Urinary bladder (tissue), 4 donors: ENCODE measurements at places on chromosomes 12 and 14.

GRCh38 chr12:11780521-11781101 lies 131.1 kb downstream of the ETV6 start:
- DNase-seq, result no peak

- DNase-seq, result no peak
These were observed 10.2 kb downstream of the VCPKMT start for GRCh38 chr14:50106178-50106577.

DNA sequence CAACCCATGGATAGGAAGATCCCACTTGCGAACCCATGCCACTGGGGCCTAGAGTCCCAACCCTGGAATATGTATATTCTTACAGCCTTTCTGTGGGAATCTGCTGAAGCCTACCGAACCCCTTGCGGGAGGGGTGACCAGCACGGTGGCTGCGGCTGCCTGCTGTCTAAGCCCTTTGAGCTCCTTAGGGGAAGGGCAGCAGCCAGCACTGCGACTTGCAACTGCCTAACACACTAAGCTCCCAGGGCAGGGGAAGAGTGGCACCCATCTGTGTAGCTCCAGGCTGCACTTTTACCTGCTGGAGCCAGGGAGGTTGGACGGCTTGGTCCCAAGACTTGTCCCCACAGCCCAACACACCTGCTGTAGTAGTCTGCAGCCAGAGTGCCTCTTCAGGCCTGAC lies 1968.7 kb upstream of the FLRT2 start:
- no peak for DNase-seq

GRCh38 chr14:60221457-60221856 lies 27.6 kb upstream of the PPM1A start:
- no peak for DNase-seq

DNA sequence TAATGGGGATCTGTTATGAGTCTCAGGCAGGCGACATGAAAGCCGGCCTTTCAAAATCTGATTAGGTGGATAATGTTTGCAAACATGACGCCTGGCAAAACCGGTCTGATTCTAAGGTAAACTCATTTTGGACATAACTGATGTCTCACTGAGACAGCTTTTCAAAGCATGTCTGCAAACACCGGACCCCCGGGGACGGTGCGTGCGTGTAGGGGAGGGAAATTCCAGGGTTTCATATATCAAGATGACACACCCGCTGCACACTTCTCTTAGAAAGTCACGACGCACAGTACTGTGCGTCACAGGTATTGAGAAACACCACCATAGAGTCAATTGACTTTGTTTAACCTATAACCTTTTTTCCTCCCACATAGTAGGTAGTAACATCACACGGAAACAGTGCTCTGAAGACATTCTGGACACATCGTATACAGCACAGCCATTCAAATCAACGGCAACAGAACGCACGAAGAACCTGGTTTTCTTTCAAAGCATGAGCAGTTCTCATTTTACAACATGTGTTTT lies 43.9 kb upstream of the TESC start:
- DNase-seq, result peak; percentile 52

GRCh38 chr14:24277606-24278321 lies 6.4 kb upstream of the RABGGTA start:
- no peak for DNase-seq

DNA sequence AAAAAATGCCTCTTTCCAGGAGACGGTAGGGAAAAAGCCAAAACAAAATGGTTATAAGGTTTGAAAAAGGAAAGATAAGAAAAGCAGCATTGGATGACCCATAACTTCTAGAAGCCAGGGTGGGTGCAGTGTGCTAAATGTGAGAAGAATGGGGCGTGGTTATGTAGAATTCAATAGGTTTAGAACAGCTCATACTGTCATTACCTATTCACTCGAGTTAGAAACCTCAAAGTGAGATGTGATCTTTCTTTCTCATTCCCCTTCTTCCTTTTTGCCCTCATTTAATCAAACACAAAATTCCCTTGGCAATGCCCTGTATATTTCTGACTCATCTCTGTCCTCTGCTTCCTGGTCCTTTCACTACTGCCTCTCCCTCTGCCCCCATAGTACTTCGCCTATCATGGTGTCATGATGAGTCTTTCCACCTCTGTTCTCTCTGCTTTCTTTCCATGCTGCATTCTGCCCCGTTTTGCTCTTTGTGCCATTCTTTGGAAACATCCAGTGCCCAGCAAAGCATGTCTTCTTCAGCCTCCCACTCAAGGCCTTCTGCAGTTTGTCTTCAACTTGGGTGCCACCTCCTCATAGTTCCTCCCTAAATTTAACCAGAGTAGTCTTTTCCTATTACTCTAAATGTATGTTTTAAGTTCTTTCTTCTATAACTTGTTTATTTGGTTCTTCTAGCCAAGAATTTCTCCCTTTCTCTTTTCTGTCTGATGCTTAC lies 496.3 kb downstream of the NRXN3 start:
- no peak for DNase-seq

GRCh38 chr12:131856366-131857097 lies 28.3 kb downstream of the MMP17 start:
- no peak for DNase-seq

- DNase-seq, result no peak
These were observed 3.7 kb downstream of the REM2 start for GRCh38 chr14:22886500-22887259.

GRCh38 chr12:51626115-51626514 lies 35.1 kb downstream of the SCN8A start:
- no peak for DNase-seq

DNA sequence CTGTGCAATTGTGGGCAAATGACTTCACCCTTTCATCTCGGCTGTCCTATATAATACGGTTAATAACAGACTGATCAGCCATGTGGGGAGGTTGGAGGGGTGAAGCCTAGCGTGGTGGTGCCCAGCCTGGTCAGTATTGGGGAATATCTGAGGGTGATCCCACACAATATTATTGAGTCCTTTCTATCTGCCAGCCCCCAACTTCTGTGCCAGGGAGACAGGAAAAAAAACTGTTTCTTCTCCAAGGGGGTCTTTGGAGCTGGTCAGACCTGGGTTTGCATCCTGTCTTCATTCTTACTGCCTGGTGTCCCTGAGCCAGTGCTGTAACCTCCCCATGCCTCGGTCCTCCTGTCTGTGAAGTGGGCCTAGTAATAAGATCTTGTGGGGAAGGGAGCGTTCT lies 6.5 kb downstream of the CYP46A1 start:
- no peak for DNase-seq

DNA sequence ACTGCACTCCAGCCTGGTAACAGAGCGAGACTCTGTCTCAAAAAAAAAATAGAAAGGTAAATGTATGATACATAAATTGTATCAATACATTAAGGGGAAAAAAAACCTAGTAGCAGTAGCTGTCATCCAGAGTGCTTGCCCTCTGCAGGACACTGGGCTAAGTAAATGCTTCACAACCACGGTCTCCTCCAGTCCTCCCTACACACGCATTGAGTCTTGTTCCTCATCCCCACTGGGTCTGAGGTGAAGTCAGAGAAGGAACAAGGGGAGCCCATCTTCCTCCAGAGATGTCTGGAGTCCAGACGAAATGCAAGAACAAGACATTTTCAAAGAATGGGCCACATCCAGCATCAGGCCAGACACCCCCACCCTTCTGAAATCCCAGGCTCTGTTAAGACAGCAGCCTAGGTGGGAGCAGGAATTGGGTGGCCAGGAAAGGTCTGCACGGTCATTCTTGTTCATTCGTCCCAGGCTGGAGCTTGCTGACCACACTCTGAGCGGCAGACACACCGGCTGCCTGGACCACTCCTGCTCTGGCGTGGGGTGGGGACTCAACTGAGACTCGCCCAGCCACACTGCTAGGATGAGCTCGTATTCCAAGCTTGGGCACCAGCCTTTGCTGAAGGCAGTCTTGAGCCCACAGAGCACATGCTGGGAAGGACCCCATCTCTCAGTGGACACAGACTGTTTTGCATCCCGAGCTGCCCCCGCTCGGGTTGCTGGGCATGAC lies 45.5 kb downstream of the CHGA start:
- DNase-seq, result no peak

DNA sequence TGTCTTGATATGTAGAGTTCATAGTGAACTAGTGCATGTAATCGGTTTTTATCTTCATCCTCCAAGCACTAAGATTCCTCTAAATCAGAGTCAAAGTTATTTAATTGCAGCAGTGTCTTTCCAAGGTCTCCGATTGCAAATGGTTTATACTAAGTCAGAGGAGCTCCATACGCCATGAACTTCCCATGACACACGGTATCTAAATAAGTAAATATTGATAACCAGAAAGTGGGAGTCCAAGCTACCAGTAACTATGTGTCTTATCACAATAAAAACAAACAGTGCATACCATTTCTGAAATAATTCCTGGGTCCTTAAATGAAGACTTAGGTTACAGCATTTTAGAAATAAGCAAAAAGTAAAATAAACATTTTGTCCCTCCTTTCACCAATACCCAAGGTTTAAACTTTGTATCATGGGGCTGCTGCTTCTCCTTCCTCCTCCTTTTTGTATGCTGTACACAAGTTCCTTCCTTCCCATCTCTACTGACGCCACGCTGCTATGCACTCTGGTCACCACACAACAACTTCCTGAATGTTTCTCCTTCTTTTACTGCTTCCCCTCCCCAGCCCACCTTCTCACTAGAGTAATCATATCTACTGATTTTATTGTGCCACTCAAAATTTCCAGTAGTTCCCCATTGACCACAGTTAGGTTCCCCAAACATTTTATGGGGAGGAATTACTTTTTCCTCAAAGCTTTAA lies 10.7 kb downstream of the NR1H4 start:
- DNase-seq, result no peak

DNA sequence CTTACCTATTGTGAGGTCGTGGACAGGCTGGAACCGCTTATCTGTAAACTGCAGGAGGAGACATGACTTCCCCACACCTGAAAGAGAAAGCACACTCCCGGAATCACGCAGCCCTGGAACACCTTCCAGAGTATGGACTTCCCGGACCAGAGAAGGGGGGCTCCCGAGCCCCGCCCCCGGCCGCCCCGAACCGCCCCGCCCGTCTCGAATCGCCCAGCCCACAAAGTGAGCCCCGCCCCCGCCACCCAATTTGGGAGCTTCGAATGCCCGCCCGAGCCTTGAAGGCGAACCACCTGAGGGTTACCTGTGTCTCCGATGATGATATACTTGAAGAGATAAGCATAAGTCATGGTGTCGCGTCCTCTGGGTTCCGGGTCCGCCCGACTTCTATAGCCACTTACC lies 235 bp downstream of the RAB2B start:
- DNase-seq, result no peak

- DNase-seq, result no peak
These were observed 45.8 kb upstream of the MYL2 start for GRCh38 chr12:110966081-110966760.

DNA sequence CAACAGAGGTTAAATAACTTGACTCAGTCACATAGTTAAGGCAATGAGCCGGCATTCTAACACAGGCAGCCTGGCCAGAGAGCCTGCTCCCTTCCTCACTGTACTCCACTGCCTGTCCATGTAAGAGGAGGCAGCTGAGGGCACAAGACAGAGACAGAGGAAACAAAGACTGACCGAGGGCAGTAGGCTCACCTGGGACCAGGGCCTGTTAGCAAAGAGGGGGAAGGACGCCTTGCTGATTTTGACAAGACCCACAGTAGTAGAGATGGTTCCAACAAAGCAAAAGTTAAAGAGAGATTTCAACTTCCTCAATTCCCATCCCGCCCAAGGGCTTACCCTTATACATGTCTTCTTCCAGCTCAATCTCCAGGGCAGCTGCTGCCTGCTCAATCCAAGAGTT lies 26.5 kb downstream of the OTUB2 start:
- no peak for DNase-seq

DNA sequence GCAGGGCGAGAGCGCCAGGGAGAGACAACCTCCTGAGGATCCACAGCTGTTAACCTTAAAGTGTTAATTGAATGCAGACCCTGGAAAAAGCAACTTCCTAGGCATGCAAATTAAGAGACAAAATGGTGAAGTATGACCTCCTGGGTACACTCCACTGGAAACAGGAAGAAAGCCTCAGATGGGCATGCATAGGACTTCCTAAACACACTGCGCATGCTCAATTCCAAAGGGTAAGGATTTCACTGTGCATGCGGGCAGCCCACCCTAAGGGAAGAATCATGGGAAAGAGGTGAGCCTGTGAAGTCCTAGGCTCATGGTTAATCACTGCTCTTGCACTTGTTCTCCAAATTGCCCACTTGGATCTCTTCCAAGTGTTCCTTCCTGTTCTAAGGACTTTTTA lies 80.5 kb upstream of the CAPRIN2 start:
- no peak for DNase-seq

DNA sequence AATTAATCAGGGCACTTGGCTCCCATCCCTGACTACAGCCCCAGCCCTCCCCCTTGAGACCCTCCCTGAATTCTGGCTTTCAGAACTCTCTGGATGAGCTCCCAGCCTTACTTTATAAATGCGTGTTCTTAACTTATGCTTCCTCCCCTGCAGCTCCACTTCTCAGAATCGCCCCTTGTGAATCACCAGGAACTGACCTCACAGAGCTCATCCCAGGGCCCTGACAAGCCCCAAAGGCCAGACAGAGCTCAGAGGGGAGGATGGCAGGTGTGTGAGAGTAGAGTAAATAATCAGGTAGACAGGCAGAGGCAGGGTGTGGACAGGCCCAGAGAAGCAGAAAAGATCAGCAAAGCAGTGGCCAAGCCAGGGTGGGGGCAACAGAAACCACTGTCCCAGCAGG lies 68.2 kb upstream of the FOXN3 start:
- DNase-seq, result no peak

DNA sequence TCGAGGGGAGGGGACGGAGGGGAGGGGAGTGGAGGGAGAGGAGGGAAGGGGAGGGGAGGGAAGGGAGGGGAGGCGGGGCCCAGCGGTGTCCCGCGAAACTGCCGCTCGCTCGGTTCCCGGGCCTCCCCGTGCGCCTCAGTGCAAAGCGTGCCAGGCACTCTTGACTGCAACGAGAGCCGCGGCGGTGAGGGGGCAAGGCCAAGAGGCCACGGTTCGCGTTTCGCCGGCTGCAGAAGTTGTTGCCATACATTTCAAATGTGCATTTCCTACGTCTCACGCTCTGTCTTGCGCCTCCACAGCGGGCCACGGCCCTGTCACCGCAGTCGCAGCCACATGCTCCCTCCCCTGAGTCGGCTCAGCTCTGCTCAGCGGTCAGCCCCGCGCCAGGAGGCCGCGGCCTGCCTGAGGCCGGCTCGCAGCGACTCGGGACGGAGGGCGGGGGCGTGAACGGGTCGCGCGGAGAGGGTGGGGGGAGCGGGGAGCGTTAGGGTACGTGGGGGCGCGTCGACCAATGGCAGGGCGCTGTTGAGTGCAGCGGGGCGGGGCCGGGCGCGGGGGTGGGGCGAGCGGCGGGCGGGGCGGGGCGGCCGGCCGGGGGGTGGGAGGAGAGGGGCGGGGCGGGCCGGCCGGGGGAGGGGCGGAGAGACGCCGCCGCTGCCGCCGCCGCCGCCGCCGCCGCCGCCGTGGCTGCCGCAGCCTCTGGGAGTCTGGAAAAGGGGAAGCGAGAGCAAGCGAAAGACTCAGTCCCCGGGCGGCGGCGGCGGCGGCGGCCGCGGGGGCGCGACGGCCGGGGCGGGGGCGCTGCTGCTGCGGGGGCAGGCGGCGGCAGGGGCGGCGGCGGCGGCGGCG lies at the start of gene PPP2R5C:
TSS of gene PPP2R5C (plus strand) at position 678 of the 849 bp plus-strand sequence. CDS start 185 bp downstream, outside the sequence.
- peak; percentile 71 for DNase-seq

- peak; percentile 83 for DNase-seq
These were observed 5.6 kb upstream of the CRIP1 start for GRCh38 chr14:105480807-105481801.
